ENCODE measurements at places on chromosomes 1 and 21.

GRCh38 chr21:45577801-45578175 lies 35.5 kb upstream of the SLC19A1 start:
- DNase-seq = no peak

GRCh38 chr1:39927538-39927937 lies 25.8 kb upstream of the MYCL start:
- DNase-seq = peak; percentile 44

DNA sequence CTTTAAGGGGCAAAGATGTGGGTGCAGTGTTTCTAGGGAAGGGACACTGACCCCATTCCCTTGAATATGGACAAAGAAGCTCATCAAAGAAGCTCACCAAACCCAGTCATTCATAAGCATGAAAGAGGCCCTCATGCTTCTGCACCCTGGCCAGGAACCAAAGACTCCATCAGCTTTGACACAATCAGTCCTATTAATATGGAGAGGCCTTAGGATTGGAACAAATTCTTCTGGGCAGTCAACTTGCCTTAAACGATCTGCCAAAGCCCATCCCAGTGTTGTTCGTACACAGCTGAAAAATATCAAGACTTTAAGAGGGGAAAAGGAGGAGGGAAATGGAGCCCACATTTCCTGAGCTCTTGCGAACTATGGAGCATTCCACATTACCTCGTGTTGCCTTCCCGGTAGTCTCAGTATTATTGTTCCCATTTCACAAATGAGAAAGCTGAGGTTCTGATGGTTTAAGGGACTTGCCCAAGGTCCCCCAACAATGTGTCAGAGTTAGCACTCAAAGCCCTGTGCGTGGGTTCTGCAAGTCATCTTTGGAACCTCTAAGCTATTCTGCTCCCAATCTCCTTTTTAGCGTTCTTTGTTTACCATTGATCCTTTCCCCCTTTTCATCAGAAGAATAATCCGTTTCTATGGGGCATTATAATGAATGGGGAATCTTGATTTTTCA lies 161.9 kb downstream of the ZBTB18 start:
- DNase-seq = no peak

GRCh38 chr1:38249001-38249400 lies 202.4 kb upstream of the POU3F1 start:
- DNase-seq = no peak

DNA sequence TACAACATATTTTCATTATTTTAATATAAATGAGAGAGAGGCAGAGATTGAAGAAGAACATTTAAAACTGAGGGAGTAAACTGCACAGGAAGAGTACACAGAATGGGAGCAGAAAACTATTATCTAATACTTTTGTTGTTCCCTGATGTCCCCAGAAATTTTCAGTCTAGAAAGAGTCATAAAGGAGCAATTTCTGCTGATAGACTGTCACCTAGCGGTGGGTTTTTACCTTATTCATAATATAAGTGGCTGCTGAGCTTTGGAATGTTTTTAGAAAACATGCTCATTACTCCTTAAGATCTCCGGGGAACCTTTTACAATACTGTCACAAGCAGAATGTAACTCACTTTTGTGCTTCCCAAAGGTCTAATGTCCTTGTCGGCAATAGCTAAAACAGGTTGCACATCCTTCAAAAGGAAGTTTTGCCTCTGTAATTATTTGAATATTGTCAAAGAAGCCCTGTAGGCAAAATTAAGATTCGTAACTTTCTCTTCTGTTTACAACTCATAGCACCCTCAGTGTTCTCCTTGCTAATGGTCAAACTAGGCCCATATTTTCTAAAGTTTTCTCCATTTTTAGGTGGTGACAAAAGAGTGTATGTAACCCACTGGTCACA lies 4.9 kb upstream of the NPL start:
- DNase-seq = peak; percentile 59
